Peyer's patch (tissue), 4 donors: ENCODE measurements at places on chromosomes 7 and 10. TPM values are rescaled to one million over a fixed set of nuclear protein-coding genes. Genes with fewer than 3 reads are reported as not detected.

Gene NPC1L1
- total RNA-seq = 0.67 TPM

Gene AGR3
- total RNA-seq = 126 TPM

Gene LRRC18
- total RNA-seq = not detected

Gene PRSS37
- not detected for total RNA-seq

Gene INHBA
- not detected for total RNA-seq

Gene LFNG
- total RNA-seq = 22.3 TPM

Gene FBXL15
- total RNA-seq = 57.8 TPM

Gene ABCB1
- 394 TPM for total RNA-seq

Gene FXYD4
- total RNA-seq = not detected

Gene C10orf67
- not detected for total RNA-seq

Gene SLC35G1
- total RNA-seq = 68.3 TPM

Gene MICALL2
- total RNA-seq = 111 TPM

Gene C7orf33
- total RNA-seq = not detected

Gene PDE6C
- not detected for total RNA-seq

Gene ADARB2
- total RNA-seq = 2.4 TPM

Gene PIP
- total RNA-seq = not detected
